ENCODE measurements at places on chromosomes 16 and 17. TPM values are rescaled to one million over a fixed set of nuclear protein-coding genes. Genes with fewer than 3 reads are reported as not detected.

The GRIN2A gene
- not detected for total RNA-seq

The PRKAR1A gene
- total RNA-seq, result 572 TPM

The CLDN7 gene
- total RNA-seq, result 5.3 TPM

The KRT33B gene
- total RNA-seq, result not detected

The KRT40 gene
- total RNA-seq, result not detected

The TP53TG3 gene
- total RNA-seq, result not detected

The PMFBP1 gene
- total RNA-seq, result not detected

The EIF4A3 gene
- 235 TPM for total RNA-seq

The DRC7 gene
- not detected for total RNA-seq

The RILP gene
- 12.0 TPM for total RNA-seq

The FOXF1 gene
- 0.14 TPM for total RNA-seq

The TP53TG3B gene
- total RNA-seq, result not detected

The HES7 gene
- total RNA-seq, result 0.09 TPM

The CDR2L gene
- total RNA-seq, result 23.5 TPM

The ZNF48 gene
- total RNA-seq, result 20.1 TPM

Measured in dermis blood vessel endothelial cell (primary cell).